Mesendoderm (in vitro differentiated cells): ENCODE measurements at places on chromosomes 5 and 9.
A peak's percentile ranks its signal among the peaks of the same experiment; 100 is the strongest.

DNA sequence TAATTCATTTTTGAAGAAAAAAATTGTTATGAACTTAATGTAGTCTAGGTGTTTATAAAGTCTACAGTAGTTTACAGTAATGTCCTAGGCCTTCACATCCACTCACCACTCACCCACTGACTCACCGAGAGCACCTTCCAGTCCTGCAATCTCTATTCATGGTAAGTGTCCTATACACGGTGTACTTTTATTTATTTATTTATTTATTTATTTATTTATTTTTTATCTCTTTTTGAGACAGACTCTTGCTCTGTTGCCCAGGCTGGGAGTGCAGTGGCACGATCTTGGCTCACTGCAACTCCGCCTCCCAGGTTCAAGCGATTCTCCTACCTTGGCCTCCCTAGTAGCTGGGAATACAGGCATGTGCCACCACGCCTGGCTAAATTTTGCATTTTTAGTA is 39.3 kb upstream of the PIK3R1 start:
- no peak for DNase-seq

DNA sequence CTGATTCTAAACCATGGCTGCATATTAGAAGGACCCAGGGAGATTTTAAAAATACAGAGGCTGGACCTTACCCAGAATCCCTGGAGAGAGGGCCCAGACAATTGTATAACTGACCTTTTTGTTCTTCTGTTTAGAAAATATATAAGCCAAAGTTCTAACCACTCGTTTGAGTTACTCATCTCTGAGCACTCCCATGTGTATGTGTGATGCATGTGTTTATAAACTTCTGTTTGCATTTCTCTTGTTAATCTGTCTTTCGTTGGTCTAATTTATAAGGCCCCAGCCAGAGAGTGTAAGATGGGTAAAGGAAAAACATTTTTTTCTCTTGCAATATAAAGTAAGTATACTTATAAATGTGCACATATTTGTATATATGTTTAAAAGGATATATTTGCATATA is 443.9 kb downstream of the ZNF608 start:
- no peak for DNase-seq

- peak; percentile 97 for DNase-seq
These were observed 157.2 kb upstream of the ISL1 start for GRCh38 chr5:51225789-51226742.

DNA sequence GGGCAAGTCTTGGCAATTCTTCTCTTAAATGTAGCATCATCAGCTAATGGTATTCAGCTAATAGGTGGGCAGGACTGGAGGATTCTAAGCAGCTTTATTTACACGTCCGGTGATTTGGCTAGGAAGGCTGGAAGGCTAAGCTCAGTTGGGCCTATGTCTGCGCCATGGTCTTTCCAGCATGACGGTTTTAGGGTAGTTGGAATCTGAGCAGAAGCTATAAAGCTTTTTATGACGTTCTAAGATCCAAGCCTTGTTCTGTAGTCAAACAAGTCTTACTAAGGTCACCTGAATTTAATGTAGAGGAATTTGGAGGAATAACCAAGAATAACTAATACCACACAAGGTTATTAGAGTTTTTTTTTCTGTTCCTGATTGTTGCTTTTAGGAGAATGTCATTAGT is 66.2 kb downstream of the CDC42SE2 start:
- no peak for DNase-seq

DNA sequence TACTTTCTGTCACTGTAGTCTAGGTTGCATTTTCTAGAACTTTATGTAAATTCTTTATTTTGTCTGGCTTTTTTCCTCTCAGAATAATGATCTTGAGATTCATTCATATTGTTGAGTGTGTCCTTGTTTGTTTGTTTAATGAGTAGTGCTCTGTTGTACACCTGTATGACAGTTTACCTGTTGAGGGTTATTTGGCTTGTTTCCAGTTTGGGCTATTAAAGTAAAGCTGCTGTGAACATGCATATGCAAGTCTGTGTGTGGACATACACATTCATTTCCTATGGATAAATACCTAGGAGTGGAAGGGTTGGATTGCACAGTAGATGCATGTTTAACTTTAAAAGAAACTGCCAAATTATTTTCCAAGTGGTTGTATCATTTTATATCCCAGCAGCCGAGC is 30.4 kb downstream of the MVB12B start:
- no peak for DNase-seq

- DNase-seq: no peak
These were observed 50.7 kb downstream of the SLC44A1 start for GRCh38 chr9:105295201-105295550.

GRCh38 chr5:143153332-143154119 is 250.0 kb downstream of the NR3C1 start:
- DNase-seq: no peak

DNA sequence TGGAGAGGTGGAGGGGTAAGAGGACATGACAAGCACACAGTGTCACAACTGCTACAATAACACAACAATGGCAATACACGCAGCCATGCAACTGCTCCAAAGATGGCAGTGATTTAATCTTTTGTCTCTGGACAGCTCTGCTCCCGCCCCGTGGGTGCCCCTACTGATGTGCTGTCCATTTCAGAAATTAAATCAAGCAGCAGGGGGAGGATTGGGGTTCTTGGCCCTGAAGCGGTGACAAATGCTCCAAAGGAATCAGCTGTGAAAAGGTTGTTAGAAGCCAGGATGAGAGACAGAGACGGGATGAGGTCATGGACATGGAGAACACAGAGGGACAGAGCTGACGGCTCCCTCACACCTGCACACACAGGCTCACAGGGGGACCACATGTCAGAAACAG is 22.6 kb downstream of the CNTFR start:
- DNase-seq: no peak

DNA sequence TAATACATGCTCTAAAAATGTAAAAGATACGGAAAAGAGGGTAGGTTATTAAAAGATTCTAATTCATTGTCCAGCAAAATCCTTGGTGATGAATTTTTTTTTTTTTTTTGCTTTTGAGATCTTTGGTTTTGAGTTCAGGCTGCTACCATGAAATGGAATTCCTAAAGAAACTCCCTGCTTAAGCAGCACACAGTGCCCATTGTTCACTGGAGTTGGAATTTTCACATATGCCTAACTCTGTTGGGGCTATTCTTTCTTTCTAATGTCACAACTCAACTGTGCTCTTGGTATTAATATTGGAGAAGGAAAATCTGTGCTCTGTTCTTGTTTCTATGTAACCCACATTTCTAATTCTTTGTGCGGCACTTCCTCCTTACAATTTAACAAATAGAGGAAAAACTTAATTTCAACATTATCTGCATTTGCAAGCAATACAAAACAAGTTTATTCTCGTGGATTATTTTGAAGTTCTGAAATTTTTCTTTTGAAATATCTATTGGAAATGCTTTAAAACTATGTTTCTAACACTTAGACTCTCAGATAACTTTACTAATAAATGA is 21.6 kb downstream of the MATR3 start:
- no peak for DNase-seq

- no peak for DNase-seq
These were observed 356.5 kb downstream of the CCDC171 start for GRCh38 chr9:15909297-15909696.

GRCh38 chr5:39624268-39624886 is 199.6 kb upstream of the DAB2 start:
- peak; percentile 65 for DNase-seq

DNA sequence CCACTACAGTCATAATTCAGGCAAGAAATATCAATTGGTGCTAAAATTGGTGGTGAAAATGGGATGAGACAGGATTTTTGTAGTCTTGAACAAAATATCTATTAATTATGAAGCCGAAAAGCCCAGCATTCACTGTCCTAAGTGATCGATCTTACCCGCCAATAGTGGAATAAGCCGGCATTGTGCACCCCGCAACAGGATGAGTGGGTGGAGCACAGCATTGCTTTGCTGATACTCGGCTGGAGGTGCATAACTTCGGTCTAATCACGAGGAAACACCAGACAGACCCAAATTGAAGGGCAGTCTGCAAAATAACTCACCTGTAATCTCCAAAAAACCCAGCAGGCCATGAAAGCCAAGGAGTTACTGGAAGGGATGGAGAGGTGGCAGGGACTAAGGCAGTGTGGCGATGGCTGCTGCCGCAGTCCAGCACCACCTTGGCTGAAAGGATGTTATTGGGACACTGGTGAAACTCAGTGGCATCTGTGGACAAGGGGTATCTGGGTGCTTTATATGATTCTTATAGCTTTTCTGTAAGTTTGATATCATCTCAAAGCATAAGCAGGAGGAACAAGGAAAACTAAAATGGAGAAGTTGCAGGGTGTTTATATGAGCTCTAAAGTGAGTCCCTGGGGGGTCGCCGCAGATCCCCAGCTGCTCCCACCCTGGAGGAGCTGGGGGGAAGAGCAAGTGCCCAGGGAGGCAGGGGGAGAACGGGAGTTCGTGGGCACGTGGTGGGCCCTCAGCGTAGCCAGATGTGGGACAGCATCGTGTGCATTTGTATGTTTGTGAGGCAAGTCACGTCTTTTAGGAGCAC is 45.2 kb downstream of the AHRR start:
- DNase-seq: no peak

GRCh38 chr9:438961-439768 is 224.5 kb downstream of the DOCK8 start:
- DNase-seq: no peak

- peak; percentile 35 for DNase-seq
These were observed 73.9 kb downstream of the RORB start for GRCh38 chr9:74570879-74571512.

DNA sequence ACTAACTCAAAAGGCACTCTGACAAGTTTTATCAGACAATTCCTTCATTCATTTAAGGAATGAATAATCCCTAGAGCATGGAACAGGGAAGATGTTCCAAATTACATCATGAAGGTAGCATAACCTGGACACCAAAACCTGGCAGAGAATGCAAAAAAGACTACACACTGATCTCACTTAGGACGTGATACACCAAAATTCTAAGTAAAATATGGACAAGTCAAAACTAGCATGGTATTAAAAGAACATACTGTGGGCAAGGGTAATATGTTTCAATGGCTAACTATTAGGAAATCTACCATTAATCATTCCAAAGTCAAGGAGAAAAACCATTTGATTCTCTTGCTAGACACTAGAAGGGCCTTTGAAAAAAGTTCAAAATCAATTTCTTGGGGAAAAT is 176.5 kb downstream of the HSPA4 start:
- DNase-seq: no peak

- no peak for DNase-seq
These were observed 8.1 kb upstream of the ENTPD8 start for GRCh38 chr9:137449081-137449844.

DNA sequence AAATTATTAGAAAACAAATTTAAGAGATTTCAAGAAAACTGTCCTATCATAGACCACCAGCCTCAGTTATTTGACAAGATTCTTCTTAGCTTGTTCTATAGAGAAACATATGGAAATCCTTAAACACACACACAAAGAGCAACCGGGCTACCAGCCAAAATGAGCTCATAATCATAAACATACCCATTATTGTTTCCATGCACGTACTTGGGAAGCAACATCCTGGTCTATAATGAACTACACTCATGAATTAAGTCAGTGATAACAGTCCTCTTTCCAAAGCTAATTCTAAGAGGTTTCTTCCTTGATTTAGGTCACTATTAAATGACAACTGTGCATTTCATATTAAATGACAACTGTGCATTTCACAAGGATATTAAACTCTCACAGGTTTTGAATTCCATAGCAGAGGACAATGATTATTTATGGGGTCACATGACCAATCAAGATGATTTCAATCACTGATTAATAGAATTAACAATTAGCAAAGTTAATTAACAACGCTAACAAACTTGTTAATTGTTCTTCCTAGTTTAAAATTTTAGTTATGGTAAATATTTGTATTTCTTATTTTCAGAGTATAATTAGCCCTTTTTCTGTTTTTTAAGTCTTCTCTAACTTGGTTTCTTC is 77.0 kb downstream of the OXCT1 start:
- DNase-seq: no peak

DNA sequence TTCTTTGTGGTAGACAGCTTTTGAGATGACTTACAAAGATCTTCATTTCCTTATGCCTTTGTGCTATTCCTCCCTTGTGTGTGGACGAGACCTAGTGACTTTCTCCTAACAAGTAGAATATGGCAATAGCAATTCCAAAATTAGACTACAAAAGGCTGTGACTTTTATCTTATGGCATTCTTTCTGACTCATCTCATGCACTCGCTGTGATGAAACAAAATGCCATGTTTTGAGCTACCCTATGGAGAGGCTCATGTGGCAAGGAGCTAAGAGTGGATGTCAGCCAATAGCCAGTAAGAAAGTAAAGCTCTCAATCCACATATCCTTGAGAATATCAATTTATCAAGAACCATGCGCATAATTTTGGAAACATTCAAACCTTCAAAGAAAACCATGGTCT is 380.5 kb upstream of the SMC2 start:
- DNase-seq: peak; percentile 31

DNA sequence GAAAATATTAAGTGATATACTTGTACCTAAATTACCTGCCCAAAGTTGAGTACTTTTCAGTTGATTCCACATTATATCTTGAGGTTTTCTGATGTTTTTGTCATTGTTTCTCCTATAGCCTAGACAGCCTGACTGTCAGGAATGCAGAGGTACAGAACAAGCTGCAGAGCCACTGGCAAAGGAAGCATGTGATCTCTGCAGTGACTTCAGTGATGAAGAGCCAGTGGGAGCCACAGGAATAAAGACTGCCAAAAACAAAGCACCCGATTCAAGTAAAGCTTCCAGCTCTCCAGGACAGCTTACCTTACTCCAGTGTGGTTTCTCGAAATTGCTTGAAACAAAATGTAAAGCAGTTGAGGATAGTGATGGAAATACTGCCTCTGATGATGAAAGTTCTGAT is 96.3 kb downstream of the ERCC6L2 start:
- DNase-seq: no peak

DNA sequence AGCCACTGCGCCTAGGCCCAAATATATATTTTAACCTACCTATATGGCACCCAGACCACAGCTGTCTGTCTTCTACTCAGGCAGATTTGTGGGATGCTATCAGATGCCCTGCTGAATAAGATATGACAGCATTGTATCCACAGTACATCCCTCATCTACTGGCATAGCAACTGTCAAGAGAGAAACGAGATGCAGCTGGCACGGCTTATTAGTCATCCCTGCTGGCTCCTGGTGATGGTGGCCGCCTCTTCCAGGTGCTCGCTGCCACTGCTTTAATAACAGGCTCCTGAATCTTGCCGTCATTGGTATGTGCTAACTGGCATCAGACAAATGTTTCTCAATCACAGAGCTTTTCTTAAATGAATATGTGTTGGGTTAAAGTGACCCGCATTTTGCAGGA is 34.0 kb downstream of the B4GALT1 start:
- DNase-seq: no peak
